ENCODE measurements at places on chromosomes 6 and 20.

GRCh38 chr6:154219250-154219649 lies 137.4 kb downstream of the IPCEF1 start:
- H3K4me1 ChIP-seq = peaks cover 42% of the 10 kb centered on the region
- H3K27me3 ChIP-seq = no peaks in the 10 kb centered on the region
- H3K36me3 ChIP-seq = peaks cover 35% of the 10 kb centered on the region
- H3K4me3 ChIP-seq = peak overlapping the region; percentile 57
- DNase-seq = no peak
- H3K27ac ChIP-seq = peak overlapping the region; percentile 55

DNA sequence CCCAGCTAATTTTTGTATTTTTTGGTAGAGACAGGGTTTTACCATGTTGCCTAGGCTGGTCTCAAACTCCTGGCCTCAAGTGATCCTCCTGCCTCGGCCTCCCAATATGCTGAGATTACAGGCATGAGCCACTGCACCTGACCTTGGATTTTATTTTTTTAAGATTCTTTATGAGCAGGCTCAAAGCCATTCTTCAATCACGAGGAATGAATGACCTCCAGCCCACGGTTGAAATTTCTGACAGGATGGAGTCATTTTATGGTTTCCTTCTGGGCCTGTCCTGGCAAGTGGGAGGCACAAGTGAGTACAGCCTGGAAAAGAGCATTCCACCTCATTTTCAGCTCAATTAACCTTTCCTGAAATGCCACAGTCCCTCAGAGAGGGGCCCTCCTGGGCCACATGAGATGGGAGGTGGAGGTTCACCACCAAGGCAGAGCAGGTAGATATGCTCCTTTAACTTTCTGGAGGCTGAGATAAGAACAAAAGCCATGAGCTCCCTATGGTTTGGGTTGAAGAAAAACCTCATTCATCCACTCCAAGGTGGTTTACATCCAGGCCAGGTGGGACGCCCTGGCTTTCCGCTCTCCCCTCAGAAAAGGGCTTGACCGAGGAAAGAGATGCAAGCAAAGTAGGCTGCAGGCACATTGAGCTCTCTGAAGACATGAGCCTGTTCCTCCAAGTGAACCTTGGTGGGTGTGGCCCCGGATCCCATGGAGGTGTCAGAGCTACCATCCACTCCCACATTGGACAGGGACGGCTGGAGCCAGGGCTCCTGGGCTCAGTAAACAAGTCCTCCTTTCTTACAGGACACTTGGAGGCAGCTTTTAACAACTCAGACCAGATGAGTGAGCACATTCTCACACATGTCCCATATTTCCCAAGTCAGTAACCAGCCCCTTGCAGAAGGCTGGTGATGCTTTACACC lies 208.5 kb upstream of the SSTR4 start:
- H3K27ac ChIP-seq = no peak overlapping the region
- DNase-seq = no peak
- H3K4me3 ChIP-seq = no peak overlapping the region
- no peaks in the 10 kb centered on the region for H3K36me3 ChIP-seq
- no peaks in the 10 kb centered on the region for H3K4me1 ChIP-seq

GRCh38 chr6:16206595-16207037 lies 31.8 kb upstream of the GMPR start:
- H3K4me3 ChIP-seq = no peak overlapping the region
- H3K36me3 ChIP-seq = no peaks in the 10 kb centered on the region
- H3K4me1 ChIP-seq = peaks cover 5% of the 10 kb centered on the region
- peaks cover 21% of the 10 kb centered on the region for H3K27me3 ChIP-seq
- peak overlapping the region; percentile 36 for H3K27ac ChIP-seq
- DNase-seq = peak; percentile 20

GRCh38 chr6:105795913-105796517 lies 290.1 kb upstream of the PRDM1 start:
- DNase-seq = no peak
- H3K27me3 ChIP-seq = peaks cover 12% of the 10 kb centered on the region
- H3K36me3 ChIP-seq = no peaks in the 10 kb centered on the region
- H3K27ac ChIP-seq = peak overlapping the region; percentile 27

DNA sequence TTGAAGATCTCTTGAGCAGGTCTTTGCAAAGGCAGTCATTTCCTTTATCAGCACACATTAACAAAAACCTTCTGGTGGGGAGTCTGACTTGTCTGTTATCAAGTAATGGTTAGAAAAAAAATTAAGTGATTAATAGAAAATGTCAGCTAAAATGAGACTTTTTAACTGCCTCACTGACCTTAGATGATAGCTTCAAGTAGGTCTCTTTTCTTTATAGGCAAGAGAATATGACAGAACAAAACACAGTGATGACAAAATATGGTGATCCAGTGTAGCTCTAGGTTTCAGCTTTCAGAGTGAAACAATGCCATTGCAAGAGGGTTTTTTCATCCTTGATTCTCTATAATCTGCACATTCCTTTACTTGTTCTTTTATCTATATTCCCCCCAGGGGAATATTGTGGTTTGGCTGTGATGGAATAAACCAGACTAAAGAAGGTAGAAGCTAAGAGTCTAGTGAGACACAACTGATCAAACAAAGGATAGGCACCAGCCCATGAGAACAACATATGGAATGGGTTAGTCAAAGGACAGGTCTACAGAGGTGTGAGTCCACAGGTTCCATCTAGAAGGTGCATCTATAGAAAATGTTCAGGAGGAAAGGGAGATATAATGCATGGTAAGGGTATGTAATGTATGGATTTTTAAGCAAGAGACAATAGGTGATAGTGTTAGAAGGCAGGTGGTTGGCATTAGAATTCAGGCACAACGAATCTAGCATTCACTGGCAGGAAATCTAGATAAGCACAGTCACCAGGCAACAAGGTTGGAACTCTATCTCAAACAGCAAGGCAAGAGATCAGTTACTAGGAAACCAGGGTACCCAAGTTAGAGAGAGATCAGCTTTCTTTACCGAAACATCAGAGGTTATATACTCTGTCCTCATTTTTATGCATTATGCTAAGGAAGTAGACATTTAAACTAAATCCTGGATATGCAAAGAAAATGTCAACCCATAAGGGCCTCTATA lies 228.9 kb upstream of the SMLR1 start:
- H3K4me3 ChIP-seq = no peak overlapping the region
- H3K27me3 ChIP-seq = no peaks in the 10 kb centered on the region
- no peak overlapping the region for H3K27ac ChIP-seq
- H3K4me1 ChIP-seq = peaks cover 14% of the 10 kb centered on the region
- DNase-seq = no peak

GRCh38 chr6:39207416-39208222 lies 21.7 kb downstream of the KCNK5 start:
- H3K36me3 ChIP-seq = peaks cover 12% of the 10 kb centered on the region
- no peak for DNase-seq
- H3K4me3 ChIP-seq = no peak overlapping the region
- peaks cover 26% of the 10 kb centered on the region for H3K4me1 ChIP-seq
- no peaks in the 10 kb centered on the region for H3K27me3 ChIP-seq
- no peak overlapping the region for H3K27ac ChIP-seq

GRCh38 chr6:101150226-101150625 lies 243.3 kb upstream of the GRIK2 start:
- no peaks in the 10 kb centered on the region for H3K27me3 ChIP-seq
- H3K4me1 ChIP-seq = no peaks in the 10 kb centered on the region
- DNase-seq = no peak
- no peaks in the 10 kb centered on the region for H3K36me3 ChIP-seq

GRCh38 chr20:50249447-50250388 lies 59.1 kb downstream of the CEBPB start:
- DNase-seq = no peak
- no peaks in the 10 kb centered on the region for H3K4me1 ChIP-seq
- H3K27ac ChIP-seq = no peak overlapping the region
- H3K36me3 ChIP-seq = no peaks in the 10 kb centered on the region
- peaks cover 2% of the 10 kb centered on the region for H3K27me3 ChIP-seq

DNA sequence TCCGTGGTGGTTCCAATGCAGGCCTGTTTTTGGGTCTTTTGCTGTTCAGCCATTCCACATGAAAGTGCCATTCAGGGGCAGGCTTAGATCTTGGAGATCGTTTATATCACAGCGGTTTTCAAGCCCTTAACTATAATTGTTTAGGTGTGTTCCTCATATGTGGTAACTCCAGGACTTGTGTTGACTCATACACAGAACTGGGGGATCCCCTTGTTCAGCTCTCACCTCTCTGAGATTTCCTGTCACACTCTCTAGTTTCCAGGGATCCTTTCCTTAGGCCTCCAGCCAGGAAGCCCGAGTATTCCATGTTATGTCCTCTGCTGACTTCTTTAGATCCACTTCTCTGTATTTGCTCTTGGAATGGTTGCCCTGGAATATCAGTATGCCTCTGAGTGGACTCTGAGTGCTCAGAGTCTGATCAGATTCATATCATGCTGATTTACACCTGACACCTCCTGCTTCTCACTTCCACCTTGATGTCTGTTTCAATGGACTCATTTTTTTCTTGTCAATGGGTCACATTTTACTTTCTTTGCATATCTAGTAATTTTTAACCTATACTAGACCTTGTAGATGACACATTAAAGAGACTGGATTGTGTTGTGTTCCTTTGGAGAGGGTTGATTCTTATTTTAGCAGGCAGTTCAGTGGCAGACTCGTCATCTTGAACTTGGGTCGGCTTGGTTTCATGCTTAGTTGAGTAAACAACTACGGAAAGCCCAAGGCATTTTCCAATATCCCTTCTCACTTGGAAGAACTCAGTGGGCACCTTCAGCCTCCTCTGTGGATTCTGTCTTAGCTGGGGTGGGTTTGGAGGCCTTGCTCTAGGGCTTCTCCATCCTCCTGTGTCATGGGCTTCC lies 13.1 kb downstream of the NTSR1 start:
- no peak overlapping the region for H3K27ac ChIP-seq
- peaks cover 11% of the 10 kb centered on the region for H3K4me1 ChIP-seq
- peaks cover 6% of the 10 kb centered on the region for H3K36me3 ChIP-seq

- peaks cover 13% of the 10 kb centered on the region for H3K27me3 ChIP-seq
- H3K4me3 ChIP-seq = no peak overlapping the region
- DNase-seq = no peak
- no peak overlapping the region for H3K27ac ChIP-seq
Measured at GRCh38 chr6:97405818-97406409, 122.9 kb upstream of the MMS22L start.

DNA sequence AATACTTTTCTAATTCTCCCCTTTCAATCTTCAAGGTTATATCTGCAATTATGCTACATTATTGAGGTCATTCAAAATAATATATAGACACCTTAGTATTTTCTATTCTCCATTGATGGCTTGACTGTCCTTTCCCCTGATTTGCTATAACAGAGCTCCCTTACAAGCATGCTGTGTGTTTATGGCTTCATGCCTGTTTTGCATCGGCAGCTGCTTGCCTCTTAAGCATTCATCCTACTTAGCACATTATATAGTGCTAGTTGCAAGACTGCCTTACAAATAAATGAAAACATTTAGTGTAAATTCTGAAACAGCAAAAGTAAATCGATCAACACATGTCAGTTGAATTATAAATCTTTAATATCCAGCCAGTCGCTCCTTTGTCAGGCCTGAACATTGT lies 476.2 kb upstream of the POU3F2 start:
- no peaks in the 10 kb centered on the region for H3K27me3 ChIP-seq
- no peaks in the 10 kb centered on the region for H3K4me1 ChIP-seq
- H3K36me3 ChIP-seq = no peaks in the 10 kb centered on the region
- DNase-seq = no peak

GRCh38 chr6:89047473-89047872 lies 33.1 kb upstream of the PNRC1 start:
- H3K36me3 ChIP-seq = peaks cover 2% of the 10 kb centered on the region
- no peak overlapping the region for H3K4me3 ChIP-seq
- peaks cover 18% of the 10 kb centered on the region for H3K4me1 ChIP-seq

DNA sequence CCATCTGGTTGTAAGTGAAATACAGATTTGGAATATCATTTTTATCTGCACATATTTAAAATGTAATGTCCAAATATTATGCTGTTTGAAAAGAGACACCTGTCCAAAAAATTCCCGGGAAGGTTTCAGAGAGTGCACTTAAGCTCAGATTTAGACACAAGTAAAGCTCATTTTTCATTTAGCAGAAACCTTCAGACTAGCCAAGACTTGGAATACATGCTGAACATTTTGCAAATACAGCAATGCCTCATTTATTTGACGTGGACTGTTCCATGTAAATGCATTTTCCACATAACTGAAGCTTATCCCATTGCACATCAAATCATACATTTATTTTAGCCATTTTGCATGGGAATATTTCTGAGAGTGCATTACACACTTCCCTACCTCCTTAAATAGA lies 280.7 kb downstream of the ZNF217 start:
- no peak overlapping the region for H3K27ac ChIP-seq
- no peaks in the 10 kb centered on the region for H3K36me3 ChIP-seq
- H3K27me3 ChIP-seq = no peaks in the 10 kb centered on the region
- H3K4me3 ChIP-seq = no peak overlapping the region
- no peak for DNase-seq

DNA sequence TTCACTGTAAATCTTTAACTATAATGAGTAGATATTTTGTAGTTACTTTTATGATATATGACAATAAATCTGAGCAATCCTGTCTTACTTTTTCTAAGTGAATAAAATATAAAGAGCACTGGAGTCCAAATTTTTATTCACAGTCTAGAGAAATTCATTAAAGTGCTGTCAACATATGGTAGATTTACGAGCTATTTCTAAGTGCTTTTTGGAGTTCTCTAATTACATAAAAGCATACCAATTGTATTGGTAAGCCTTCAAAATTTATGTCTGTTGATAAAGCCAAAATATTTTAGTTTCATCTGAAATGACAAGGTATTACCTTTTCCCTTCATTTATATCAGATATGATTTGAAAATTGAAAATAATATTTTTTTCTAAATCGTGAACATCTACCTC lies 75.4 kb downstream of the MAN1A1 start:
- no peak overlapping the region for H3K27ac ChIP-seq
- peaks cover 34% of the 10 kb centered on the region for H3K36me3 ChIP-seq
- DNase-seq = no peak
- no peak overlapping the region for H3K4me3 ChIP-seq
- no peaks in the 10 kb centered on the region for H3K4me1 ChIP-seq
- H3K27me3 ChIP-seq = no peaks in the 10 kb centered on the region

DNA sequence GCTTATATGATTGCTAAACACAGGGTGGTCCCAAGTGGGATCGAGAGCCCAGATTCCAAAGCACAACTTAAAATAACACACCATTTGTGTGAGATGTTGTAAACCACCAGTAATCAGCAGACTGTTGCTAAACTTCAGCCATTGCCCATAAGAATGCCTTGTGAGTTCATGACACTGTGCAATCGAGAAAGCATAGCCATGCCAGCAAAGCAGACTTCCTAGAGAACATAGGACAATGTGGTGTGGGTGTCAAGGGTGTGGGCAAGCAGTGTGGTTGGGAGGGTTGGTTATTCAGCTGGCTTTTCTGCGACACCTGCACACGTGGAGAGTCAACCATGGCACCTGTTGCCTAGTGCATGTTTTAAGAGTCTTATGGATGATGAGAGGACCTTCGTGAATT lies 16.1 kb upstream of the CALHM6 start:
- no peaks in the 10 kb centered on the region for H3K36me3 ChIP-seq
- no peak for DNase-seq

Measured in activated naive CD8-positive, alpha-beta T cell treated with anti-CD3 and anti-CD28 coated beads for 36 hours (primary cell).